Gastrocnemius medialis (tissue), 4 donors: ENCODE measurements at places on chromosomes 11 and 22. TPM values are rescaled to one million over a fixed set of nuclear protein-coding genes. Genes with fewer than 3 reads are reported as not detected.

CCDC188 gene
- 0.82 TPM for total RNA-seq

MS4A2 gene
- total RNA-seq, result not detected

CYP2D6 gene
- total RNA-seq, result not detected

PARVG gene
- total RNA-seq, result 3.6 TPM

MYOD1 gene
- 15.1 TPM for total RNA-seq

LRP4 gene
- total RNA-seq, result 19.0 TPM

TYMP gene
- total RNA-seq, result 10.7 TPM

KCNA4 gene
- not detected for total RNA-seq

F2 gene
- total RNA-seq, result 1.4 TPM

NXPE2 gene
- not detected for total RNA-seq

PNPLA5 gene
- not detected for total RNA-seq

OSM gene
- total RNA-seq, result not detected

CNTN5 gene
- not detected for total RNA-seq

UBQLNL gene
- total RNA-seq, result 0.25 TPM
